ENCODE measurements at places on chromosomes 16 and 17.

- DNase-seq: peak; percentile 65
- H3K27ac ChIP-seq: peak overlapping the region; percentile 100
- H3K36me3 ChIP-seq: no peaks in the 10 kb centered on the region
- H3K4me3 ChIP-seq: peak overlapping the region; percentile 85
These were observed 51.7 kb upstream of the MTSS2 start for GRCh38 chr16:70737377-70738082.

GRCh38 chr16:21301895-21302291 lies 23.8 kb upstream of the CRYM start:
- no peaks in the 10 kb centered on the region for H3K36me3 ChIP-seq
- H3K27me3 ChIP-seq: peaks cover 48% of the 10 kb centered on the region
- H3K4me1 ChIP-seq: peaks cover 13% of the 10 kb centered on the region
- peak overlapping the region; percentile 59 for H3K4me3 ChIP-seq

DNA sequence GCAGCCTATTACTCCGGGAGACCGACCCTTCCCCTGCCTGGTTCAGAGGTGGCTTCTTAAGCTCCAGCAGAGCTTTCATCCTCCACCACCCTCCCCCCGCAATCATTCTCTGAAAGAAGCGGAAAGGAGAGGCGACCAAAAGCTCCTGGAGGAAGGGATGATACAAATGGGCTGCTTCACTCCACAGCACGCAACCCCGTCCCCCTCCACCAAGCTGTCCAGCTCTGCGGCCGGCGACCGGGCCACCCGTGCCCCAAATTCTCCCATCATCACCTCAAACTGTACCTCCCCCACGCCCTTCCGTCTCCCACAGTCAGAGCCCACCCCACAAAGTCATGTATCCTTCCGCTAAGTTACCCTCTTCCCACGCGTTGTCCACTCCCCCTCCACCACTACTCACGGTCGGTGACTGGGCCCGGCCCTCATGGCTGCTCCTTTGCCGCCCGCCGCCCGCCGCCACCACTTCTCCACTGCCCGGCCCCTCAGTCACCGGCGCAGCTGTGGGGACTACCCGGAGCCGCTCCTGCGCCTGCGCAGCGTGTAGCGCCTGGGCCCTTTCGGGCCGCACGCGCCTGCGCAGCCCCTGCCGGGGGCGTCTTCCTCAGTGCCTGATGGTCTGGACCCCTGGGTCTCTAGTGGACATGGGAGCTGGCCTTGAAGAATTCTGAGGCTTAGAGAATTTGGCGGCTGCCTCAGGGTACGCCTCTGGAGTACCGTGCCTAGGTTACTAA lies at the start of gene FAM222B:
Gene FAM222B, minus strand, starts transcription at position 509 of the 731 bp plus-strand sequence. CDS start 76,123 bp downstream, outside the sequence.
- H3K4me1 ChIP-seq: peaks cover 23% of the 10 kb centered on the region
- peak within 1 kb of the TSS; percentile 94 for H3K4me3 ChIP-seq
- peak within 1 kb of the TSS; percentile 96 for H3K27ac ChIP-seq
- DNase-seq: peak; percentile 84

- peaks cover 29% of the 10 kb centered on the region for H3K27me3 ChIP-seq
- no peak overlapping the region for H3K27ac ChIP-seq
- H3K4me1 ChIP-seq: no peaks in the 10 kb centered on the region
These were observed 38.1 kb upstream of the NLK start for GRCh38 chr17:28004344-28004743.

- no peaks in the 10 kb centered on the region for H3K4me1 ChIP-seq
- no peak for DNase-seq
- no peak overlapping the region for H3K27ac ChIP-seq
- no peaks in the 10 kb centered on the region for H3K36me3 ChIP-seq
These were observed 18.1 kb downstream of the PPL start for GRCh38 chr16:4918781-4919251.

GRCh38 chr16:54582631-54583250 lies 296.2 kb upstream of the IRX3 start:
- peaks cover 4% of the 10 kb centered on the region for H3K27me3 ChIP-seq
- no peak for DNase-seq
- no peaks in the 10 kb centered on the region for H3K36me3 ChIP-seq
- no peak overlapping the region for H3K27ac ChIP-seq

DNA sequence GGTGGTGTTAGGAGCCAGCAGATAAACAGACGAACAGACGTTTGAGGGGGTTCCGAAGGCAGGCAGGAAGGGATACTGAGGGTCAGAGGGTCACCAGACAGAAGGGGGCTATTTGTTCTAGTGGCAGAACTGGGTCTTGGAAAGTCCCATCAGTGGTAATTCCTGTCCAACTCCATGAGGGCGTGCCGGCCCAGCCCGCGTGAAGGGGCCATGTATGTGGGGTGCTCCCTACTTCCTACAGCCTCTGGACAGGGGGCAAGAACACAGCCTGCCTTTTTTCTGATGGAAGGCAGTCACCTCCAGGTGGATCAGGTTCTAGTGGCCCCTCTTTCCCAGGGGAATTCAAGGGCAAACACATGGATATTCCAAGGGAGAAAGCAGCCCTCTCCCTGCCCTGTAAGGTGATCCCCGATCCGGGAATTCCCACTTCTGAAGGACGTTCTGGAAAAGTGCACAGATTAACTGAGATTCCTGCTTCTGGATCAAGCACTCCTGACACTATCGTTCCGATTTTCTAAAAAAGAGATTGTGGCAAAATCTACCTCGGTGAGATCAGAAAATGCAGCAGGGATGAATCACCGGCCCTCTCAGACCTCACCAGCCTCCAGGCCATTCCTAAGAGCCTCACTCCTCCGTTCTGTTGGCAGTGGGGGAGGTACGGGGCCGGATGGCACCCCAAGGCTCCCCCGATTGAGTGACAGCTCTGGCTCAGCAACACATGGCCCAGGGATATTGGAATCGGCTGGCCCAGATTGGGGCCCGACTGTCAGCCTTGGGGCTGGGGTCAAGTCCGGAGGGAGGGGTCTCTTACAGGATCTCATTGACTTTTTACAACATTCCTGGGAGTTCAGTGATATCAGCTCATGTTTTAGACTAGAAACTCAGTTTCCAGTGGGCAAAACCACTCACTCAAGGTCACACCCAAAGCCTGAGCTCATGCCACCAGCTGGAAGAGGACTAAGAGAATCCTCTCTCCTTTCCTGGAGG lies 12.4 kb downstream of the STX1B start:
- peak overlapping the region; percentile 94 for H3K27ac ChIP-seq
- H3K36me3 ChIP-seq: no peaks in the 10 kb centered on the region
- no peaks in the 10 kb centered on the region for H3K27me3 ChIP-seq
- DNase-seq: no peak
- peak overlapping the region; percentile 67 for H3K4me3 ChIP-seq
